ENCODE measurements at places on chromosomes 4 and X.

DNA sequence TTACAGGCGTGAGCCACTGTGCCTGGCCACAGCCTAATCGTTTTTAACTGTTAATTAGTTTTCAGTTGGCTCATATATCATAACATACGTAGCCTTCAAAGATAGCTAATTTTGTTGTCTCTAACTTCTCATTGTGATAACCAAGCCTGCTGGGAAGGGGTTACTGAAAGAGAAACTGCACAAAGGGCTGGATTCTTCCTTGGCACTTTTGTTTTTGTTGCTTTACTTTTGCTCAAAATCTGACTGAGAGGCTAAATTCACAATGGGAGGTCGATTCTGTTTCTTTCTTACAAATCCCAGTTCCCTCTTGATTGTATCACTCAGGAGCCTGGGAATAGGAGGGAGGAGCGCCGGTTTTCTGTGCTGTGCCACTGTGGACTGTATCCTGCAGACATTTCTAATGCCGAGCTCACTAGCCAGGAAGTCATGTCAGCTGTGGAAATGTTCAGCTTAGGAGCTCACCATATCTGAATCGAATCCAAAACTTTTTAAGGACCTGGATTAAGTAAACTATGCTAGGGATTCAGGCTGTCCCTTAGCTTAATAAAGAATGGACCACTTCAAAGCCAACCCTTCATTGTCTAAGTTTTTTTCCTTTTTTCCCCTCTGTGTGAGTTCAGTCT is 120.5 kb upstream of the FAT1 start:
- DNase-seq, result no peak

DNA sequence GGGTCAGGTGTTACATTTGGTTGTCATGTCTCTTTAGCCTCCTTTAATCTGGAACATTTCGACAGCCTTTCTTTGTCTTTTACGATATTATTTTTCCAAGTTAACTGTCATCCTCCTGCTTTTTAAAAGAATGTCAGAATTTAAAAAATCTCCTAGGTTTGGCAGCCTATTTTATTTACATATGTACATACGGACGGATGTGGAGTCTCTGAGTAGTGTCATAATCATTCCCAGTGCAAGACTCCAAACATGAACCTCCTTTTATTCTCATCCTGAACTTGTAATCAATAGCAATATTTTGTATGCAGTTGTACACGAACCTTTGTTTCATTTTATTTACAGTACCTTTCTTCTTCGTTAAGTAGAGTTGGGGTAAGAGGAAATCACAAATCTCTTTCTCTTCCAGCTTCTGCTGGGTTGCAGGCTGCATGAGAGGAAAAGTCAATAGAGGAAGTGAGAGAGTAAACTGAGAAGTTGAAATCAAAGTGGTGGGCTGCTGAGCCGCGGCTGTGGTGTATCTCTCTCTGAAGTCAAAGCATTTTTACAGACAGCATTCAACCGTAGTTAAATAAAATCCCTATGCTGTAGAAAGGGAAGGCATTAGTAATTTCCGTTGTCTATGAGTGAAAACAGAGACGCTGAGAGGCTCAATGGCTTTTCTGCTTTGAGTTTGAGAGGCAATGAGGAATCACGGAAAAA is 53.9 kb upstream of the RPS6KA3 start:
- peak; percentile 61 for DNase-seq

DNA sequence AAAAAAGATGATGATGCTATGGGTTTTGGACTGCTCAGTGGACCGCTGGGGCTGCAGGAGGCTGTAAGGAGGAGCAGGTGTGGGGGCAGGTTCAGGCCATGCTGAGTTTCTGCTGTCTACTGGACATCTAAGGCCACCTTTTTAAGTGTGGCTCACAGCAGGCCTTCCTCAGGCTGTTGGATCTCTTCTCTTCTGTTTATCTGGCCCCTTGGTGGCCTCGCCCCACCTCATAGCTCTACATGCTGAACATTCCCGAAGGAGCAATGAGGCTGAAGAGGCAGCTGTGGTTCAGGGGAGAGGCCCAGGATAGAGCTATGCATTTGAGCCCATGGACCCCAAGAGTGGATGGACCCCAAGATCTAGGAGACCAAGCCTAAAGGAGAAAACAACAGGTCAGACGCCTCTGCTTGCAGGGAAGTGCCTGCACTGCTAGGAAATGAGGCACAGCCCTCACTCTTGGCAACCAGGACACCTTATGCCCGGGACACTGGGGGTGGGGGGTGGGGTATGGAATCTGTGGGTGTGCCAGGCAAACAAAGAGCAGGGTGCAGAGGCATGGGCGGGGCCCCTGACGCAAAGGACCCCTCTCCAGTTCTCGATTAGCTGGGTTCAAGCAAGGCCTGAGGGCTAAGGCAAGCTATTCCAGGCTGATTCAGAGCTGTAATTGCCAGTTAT is 168.9 kb downstream of the BCOR start:
- no peak for DNase-seq

GRCh38 chrX:136635235-136635634 is 12.7 kb upstream of the CD40LG start:
- no peak for DNase-seq

DNA sequence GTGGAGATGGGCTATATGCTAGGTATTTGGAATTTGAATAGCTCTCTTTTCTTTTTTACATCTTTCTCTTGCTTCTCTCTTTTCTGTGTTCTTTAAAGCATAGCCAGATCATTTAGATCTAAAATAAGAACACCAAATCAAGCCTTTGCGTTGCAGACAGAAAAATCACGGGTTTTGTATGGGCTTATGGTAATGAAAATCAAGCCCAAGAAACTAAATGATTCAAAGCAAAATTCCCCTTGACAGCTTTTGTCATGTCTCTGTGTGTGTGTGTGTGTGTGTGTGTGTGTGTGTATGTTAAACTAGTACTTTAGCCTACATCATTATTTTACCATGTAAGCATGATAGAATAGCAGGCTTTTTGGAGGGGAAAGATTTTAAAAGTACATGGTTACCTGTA is 1.8 kb upstream of the RASL11B start:
- DNase-seq, result no peak

GRCh38 chr4:78185117-78185516 is 128.0 kb downstream of the FRAS1 start:
- no peak for DNase-seq

DNA sequence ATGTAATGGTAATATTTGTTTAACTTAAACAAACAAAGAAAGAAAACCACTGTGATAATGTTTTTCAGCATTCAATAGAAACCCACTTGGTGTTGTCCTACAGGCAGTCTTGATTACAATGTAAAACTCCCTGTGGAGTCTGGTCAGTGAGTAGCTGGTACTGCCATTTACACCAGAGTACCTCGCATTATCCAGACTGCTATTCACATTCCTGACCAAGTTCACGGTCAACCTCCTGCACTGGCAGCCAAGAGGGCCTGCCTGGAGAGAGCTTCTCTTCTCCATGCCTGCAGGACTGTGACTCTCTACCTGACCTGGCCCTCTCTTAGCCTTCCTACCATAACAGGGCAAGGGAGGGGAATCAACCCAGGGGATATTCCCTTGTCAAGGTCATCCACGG is 2.9 kb upstream of the LONRF3 start:
- DNase-seq, result no peak

- no peak for DNase-seq
Measured at GRCh38 chr4:8330821-8331574, 61.4 kb downstream of the HTRA3 start.

GRCh38 chr4:66516940-66517339 is 846.7 kb upstream of the EPHA5 start:
- DNase-seq, result no peak

- DNase-seq, result no peak
Measured at GRCh38 chr4:26174027-26174426, 146.8 kb upstream of the RBPJ start.

Data from suppressor macrophage treated with lipopolysaccharide for 4 hours (primary cell).